ENCODE measurements at places on chromosomes 6 and 20. TPM values are rescaled to one million over a fixed set of nuclear protein-coding genes. Genes with fewer than 3 reads are reported as not detected.

Gene OCSTAMP
- not detected for total RNA-seq

Gene HAO1
- total RNA-seq, result not detected

Gene PCMTD2
- 98.2 TPM for total RNA-seq

Gene POM121L2
- not detected for total RNA-seq

Gene PNPLA1
- not detected for total RNA-seq

Gene SAPCD1
- 0.50 TPM for total RNA-seq

Gene SAMD5
- 2.9 TPM for total RNA-seq

Gene SCUBE3
- 0.86 TPM for total RNA-seq

Gene ABHD16B
- total RNA-seq, result not detected

Gene PLCB1
- total RNA-seq, result 11.6 TPM
